ENCODE measurements at places on chromosomes 12 and 14.

DNA sequence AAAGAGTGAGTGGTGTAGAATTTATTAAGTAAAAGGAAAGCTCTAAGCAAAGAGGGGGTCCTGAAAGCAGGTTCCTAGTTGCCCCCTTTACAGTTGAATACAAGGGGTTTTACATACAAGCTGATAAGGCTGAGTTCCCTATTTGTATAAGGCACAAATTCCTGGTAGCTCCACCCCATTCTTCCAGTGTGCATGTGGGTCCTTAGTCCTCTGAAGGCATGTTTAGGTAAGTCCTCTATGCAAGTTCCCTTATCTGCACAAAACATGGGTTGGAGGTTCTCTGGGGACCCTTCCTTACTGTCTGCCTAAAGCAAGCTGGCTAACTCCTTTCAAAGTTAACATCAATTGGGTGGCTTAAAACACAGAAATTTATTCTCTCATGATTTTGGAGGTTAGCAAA is 2.9 kb upstream of the FAR2 start:
- no peak for DNase-seq

GRCh38 chr14:61520576-61520975 is 174.7 kb upstream of the HIF1A start:
- no peak for DNase-seq

DNA sequence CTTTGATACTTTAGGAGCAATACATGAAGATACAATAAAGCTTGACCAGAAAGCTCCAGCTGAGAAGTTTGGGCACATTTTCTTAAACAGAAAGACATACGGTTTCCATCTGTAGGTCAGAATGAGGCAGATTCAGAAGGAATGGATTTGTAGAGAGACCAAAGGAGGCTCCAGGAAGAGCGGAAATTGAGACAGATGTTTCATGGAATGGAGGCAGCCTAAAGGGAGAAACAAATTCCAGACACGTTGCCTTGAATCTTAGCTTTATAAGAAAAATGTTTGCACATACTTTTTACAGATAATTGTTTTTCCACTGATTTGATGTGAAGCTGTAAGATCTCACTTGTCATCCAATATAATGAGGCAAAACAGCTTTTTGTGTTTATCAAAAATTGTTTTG is 24.8 kb downstream of the EPYC start:
- DNase-seq: no peak

DNA sequence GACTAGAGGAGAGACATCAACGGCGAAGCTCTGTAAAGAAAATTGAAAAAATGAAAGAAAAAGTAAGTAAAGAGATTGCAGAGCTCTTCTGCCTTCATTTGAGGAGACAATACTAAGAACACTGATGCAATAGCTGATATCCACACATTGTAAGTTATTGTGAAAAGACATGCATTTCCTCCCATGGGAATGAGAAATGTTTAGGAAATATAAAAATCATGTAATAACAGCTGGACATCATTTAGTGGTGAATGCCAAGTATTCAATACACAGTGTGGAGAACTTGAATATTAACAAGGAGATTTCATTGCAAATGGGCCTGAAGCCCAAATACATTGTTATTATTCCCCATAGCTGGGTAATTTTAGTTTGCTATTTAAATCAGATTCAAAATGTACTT is 179.2 kb downstream of the KICS2 start:
- DNase-seq: peak; percentile 34

GRCh38 chr14:99971941-99972747 is 93.1 kb upstream of the EVL start:
- DNase-seq: no peak

- DNase-seq: no peak
Measured at GRCh38 chr14:104398656-104399055, 180.9 kb upstream of the C14orf180 start.
